ENCODE measurements at places on chromosomes 3 and 15.

DNA sequence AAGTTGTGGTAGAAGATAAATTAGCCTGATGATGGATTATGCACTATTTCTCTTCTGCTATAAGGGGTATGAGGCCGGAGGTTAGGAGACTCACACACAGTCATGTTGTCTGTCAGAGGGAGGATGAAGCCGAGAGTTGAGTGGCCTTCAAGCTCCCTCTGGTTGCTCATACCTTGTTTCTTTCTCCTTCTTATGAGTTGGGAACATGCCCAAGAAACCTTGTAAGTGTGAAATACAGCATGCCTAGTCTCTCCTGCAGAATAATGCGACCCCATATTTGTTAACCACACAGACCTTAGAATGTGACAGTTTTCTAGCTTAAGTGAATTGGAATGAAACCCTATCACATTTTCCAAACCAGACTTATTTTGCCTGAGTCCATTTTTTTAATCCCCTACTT is 366.7 kb downstream of the PTPRG start:
- DNase-seq = no peak

DNA sequence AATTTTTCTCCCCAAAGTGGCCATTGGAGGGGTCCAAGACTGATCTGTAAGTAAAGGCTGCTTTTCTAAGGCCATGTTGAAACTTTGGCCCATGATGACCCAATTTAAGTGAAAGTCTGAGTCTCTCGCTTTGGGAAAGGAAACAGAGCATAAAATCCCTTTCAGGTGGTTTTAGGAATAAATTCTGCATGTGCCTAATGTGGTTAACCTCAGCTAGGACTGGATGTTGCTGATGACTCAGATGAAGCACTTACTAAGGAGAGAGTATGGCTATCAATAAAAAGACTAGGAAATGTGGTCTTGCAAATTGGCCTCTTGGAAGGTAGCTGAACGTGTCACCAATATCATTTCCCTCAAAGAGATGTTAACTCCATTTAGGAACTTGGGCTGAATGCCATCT is 458.5 kb downstream of the AGBL1 start:
- DNase-seq = no peak

- DNase-seq = no peak
Observed at GRCh38 chr3:14252321-14253021, 73.9 kb downstream of the LSM3 start.

GRCh38 chr3:135087782-135088181 is 292.7 kb downstream of the EPHB1 start:
- DNase-seq = peak; percentile 14

Measured in eye (tissue), 1 donor.